ENCODE measurements at places on chromosomes 5 and 9. TPM values are rescaled to one million over a fixed set of nuclear protein-coding genes. Genes with fewer than 3 reads are reported as not detected.

- no peak for DNase-seq
Measured at GRCh38 chr5:137994556-137994955, 38.3 kb downstream of the FAM13B start.

- no peak for DNase-seq
Measured at GRCh38 chr9:122265149-122265915, 650 bp downstream of the MRRF start.

DNA sequence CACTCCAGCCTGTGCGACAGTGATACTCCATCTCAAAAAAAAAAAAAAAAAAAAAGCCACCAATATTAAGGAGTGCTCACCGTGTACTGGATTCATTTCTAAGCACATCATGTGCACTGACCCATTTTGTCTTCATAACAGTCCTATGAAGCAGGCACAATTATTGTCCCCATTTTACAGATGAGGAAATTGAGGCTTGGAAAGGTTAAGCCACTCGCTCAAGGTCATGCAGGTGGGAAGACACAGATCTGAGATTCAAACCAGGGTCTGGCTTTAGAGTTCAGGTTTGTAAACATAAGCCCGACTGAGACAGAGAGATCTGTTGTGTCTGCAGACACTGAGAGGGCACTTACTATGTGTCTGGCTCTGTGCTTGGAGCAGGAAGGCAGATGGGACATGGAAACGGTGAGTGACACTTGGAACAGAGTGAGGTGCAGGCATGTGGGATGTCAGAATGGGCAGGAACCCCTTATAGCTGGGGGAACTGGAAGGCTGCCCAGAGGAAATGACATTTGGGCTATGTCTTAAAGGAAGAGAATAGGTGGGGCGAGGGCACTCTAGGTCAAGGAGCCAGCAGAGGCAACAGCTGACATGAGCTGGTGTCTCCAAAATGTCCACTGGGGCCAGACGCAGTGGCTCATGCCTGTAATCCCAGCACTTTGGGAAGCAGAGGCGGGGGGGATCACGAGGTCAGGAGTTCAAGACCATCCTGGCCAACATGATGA lies 69.9 kb downstream of the STK10 start:
- no peak for DNase-seq

The SSNA1 gene
- 70.7 TPM for total RNA-seq

DNA sequence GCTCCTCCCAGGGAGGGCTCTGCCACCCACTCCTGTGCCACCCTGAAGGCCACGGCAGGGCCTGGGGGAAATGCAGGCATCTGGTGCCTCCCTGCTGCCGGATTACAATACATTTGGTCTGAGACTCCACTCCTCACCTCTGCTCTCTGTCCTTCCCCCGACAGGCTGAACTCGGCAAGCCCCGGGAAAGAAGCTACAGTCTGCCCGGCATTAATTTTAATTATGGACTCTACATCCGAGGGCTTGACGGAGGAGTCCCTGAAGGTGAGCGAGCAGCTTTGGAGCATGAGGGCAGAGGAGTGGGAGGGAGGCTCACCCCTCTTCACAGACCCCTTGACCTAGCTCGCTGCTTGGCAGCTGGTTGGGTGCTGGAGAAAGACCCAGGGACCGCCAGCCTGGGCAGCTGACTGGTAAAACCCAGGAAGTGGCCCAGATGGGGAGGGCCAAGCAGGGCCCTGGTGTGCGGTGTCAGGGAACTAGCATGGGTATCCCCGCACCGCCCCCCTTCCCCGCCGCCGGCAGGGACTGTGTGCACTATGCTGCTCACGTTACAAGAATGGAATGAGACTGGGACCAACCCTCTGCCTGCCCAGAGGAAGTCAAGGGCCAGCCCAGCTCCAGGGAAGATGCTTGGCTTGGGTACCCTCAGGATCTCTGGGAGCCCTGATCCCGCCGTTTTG lies 83.7 kb upstream of the BARHL1 start:
- no peak for DNase-seq

GRCh38 chr5:175811589-175811988 lies 59.8 kb upstream of the CPLX2 start:
- DNase-seq: no peak

The MTAP gene
- 20.4 TPM for total RNA-seq

DNA sequence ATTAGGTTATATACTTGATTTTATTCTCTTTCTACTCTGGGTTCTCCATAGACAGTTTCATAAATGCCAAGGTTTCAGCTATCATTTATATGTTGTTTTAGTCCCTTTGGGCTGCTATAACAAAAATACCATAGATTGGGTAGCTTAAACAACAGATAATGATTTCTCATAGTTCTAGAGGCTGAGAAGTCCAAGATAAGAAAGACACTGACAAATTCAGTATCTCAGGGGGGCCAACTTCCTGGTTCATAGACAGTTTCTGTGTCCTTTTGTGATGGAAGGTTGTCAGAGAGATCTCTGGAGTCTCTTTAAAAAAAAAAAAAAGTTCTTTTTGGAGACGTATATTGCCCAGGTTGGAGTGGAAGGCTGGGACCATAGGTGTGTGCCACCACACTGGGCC lies 113.3 kb downstream of the SCAMP1 start:
- no peak for DNase-seq

- no peak for DNase-seq
Measured at GRCh38 chr5:169307646-169308045, 6.7 kb upstream of the SLIT3 start.

The POLR3G gene
- 0.68 TPM for total RNA-seq
